ENCODE measurements at places on chromosomes 4 and X. TPM values are rescaled to one million over a fixed set of nuclear protein-coding genes. Genes with fewer than 3 reads are reported as not detected.

GRCh38 chr4:48255959-48256342 is 13.7 kb downstream of the TEC start:
- DNase-seq = no peak

- DNase-seq = no peak
Measured at GRCh38 chr4:82551734-82552133, 10.1 kb downstream of the TMEM150C start.

GRCh38 chr4:130705023-130705422 is 1609.1 kb downstream of the C4orf33 start:
- no peak for DNase-seq

DNA sequence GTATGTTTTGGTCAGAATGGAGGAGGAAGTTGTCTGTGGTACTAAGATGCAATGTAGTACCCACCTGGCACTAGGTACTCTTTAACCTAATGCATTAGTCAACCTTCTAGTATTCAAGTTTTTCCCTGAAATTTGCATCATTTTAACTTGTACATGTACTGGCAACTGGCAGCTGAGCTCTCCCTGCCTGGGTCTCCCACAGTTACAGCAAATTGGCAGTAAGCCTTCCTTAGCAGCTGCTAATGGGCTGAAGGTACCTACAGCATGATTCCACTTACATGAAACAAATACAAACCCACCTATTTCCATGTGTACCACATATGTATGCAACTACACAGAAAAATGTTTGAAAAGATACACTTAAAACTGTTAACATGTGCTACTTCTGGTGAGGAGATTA is 8.1 kb upstream of the KLHL2 start:
- no peak for DNase-seq

Gene PNMA6F
- 0.04 TPM for polyA plus RNA-seq

Gene NXF3
- polyA plus RNA-seq = 0.24 TPM

GRCh38 chr4:24032371-24032989 is 142.6 kb upstream of the PPARGC1A start:
- no peak for DNase-seq

Gene APLN
- polyA plus RNA-seq = 4.6 TPM

Gene RRH
- 0.18 TPM for polyA plus RNA-seq

DNA sequence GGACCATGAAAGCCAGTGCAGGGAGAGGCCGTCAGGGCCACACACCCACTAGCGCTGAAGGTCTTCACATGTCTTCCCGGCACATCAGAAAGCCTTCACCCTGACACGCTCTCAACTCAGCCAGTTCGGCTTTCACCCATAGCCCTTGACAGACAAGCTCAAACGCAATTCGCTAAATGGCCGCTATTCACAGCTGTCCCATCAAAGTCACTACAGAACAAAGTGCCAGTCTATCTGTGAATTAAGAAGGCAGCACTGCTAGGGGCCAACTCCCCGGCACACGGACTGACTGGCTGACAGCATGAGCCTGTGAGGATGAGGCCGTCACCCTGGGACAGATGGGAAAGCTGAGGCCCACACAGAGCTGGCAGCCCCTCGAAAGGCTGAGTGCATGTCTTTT is 45.7 kb downstream of the ACOX3 start:
- no peak for DNase-seq

Gene FGA
- polyA plus RNA-seq = 25.6 TPM

DNA sequence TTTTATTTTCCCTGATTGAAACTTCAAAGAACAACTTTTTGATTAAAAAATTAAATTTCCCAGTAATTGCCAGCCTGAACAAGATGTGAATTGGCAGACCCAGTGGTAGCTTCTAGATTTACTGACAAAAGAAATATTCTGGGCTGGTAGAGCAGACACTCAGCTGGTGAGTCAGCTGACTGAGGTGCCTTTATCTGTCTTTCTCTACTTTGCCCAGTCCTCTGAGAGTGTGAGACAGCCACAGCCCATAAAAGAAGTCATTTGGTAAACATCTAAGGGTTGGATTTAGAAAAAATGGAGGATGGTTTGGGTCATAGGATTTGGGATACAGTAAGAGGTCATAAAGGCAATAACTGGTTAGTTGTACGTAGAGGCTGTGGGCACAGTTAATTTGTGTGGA is 54.5 kb downstream of the CCSER1 start:
- DNase-seq = no peak

GRCh38 chr4:76569225-76569624 is 134.2 kb downstream of the SHROOM3 start:
- DNase-seq = no peak

GRCh38 chr4:1230971-1231636 is 17.8 kb downstream of the CTBP1 start:
- DNase-seq = no peak

- DNase-seq = no peak
Measured at GRCh38 chrX:107940095-107940494, 42.1 kb downstream of the TEX13B start.

DNA sequence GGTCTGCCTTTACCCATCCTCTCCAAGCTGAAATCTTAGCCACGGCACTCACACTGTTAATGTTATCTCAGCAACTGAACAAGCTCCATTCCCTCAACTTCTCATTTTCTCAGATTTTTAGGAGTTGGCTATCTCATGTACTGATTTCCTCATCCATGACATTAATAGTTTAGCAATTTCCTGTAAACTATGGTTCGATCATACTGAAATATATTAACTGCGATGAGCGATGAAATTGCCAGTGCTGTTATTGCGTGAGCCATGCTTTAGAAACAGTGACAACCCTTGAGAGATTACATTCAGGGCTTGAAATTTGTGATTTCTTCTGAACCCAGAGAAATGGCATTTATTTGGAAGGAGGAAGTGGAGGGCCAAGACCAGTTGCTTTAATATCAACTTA is 223.7 kb downstream of the GPAT3 start:
- no peak for DNase-seq

- no peak for DNase-seq
Measured at GRCh38 chrX:46298821-46299220, 246.4 kb downstream of the ZNF674 start.

Gene FAM53A
- 0.85 TPM for polyA plus RNA-seq

DNA sequence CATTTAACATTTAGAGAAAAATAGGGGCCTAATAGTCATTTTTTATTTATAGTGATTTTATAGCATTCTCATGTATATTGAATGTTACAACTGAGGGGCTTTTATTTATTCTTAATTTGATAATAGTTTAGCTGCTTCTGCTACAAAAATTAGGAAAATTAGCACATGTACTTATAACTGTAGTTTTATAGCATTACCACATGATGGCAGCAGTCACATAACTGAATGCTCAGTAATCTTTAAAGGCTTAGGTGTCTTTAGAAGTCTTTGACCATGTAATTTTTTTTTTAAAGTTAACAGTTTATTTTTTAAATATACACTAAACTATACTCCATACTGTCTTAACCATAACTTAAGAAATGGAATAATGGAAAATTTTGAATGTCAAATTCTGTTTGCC is 136.6 kb downstream of the STAG2 start:
- no peak for DNase-seq

DNA sequence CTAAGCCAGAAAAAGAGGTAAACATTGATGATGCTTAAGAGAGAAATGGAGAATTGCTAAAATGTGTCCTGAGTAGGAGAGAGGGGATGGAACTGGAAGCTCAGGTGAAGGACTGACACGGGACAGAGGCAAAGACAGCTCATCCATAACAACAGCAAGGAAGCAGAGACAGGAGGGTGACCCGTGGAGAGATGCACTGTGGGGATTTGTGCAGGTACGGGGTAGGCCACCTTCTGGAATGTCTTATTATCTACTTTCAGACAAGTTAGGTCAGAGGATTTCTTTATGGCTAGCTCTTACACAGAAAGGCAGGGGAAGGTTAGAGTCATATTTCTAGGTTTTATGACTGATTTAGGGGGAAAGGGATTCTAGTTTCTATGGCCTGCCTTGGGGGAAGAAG is 31.7 kb downstream of the RXFP1 start:
- DNase-seq = no peak

Gene FABP2
- polyA plus RNA-seq = not detected

Gene P2RY4
- polyA plus RNA-seq = 0.14 TPM

GRCh38 chrX:18649498-18649951 is 22.4 kb downstream of the RS1 start:
- no peak for DNase-seq

- no peak for DNase-seq
Measured at GRCh38 chr4:6627832-6628231, 12.7 kb upstream of the MRFAP1 start.

Gene PPEF1
- 1.3 TPM for polyA plus RNA-seq

GRCh38 chr4:105951198-105951597 is 55.9 kb downstream of the NPNT start:
- no peak for DNase-seq

- no peak for DNase-seq
Measured at GRCh38 chr4:74610491-74610890, 165.6 kb downstream of the AREG start.

GRCh38 chrX:35809781-35810180 is 11.6 kb downstream of the MAGEB16 start:
- DNase-seq = peak; percentile 1

- DNase-seq = no peak
Measured at GRCh38 chr4:101067383-101067782, 279.9 kb downstream of the PPP3CA start.

Gene RASGEF1B
- polyA plus RNA-seq = 24.4 TPM

Gene GC
- 0.40 TPM for polyA plus RNA-seq

GRCh38 chr4:151045907-151046306 is 30.8 kb upstream of the LRBA start:
- no peak for DNase-seq

DNA sequence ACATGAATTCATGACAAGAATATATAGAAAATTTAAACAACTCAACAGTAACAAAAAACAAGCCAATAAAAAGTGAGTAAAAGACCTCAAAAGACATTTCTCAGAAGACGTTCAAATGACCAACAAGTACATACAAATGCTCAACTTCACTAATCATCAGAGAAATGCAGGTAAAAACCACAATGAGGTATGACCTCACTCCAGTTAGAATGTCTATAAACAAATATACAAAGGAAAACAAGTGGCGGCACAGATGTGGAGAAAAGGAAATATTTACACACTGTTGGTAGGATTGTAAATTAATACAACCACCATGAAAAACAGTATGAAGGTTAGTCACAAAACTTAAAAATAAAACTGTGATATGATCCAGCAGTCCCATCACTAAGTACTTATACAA is 1033.1 kb downstream of the RAPGEF2 start:
- DNase-seq = no peak

DNA sequence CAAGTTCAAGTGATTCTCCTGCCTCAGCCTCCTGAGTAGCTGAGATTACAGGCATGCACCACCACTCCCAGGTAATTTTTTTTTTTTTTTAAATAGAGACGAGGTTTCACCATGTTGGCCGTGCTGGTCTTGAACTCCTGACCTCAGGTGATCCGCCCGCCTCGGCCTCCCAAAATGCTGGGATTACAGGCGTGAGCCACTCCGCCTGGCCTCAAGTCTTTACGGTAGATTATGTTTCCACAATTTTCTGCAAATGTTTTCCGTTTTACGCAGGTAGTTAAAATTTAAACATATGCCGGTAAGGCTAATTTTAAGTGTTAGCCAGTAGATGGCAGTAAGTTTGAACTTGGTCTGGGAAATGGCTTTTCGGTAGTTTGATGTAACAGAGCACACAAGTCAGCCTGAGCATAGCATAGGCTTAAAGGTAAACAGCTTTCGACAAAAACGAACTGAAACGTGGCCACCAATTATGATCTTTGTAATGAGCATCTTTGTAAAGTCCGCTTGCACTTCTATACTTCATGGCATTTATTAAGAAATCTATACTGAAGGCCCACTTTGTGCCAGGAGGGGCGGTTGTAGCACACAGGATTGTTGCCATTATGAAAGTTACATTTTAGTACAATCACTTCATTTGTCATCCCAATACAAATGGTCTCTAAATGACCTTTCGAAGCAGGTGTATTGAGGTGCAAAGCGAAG is 31.1 kb downstream of the CCKAR start:
- DNase-seq = peak; percentile 12

GRCh38 chr4:2297606-2298531 is 36.0 kb upstream of the MXD4 start:
- no peak for DNase-seq

DNA sequence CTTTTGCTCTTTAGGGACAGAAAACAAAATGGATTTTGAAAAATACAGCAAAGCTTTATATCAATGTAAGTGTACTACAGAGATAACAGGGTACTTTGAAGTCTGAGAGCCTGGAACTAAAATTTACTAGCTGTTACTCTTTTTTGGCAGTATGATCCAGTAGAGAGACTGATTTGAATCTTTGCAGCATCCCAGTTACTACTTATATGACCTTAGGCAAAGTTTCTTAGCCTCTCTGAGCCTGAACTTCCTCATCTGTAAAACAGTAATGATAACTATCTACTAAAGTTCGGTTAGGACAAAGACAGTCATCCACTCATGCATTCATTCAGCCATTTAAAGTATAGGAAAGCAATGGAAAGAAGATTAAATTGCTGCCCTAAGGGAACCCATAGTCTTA is 10.1 kb downstream of the BRWD3 start:
- no peak for DNase-seq

GRCh38 chrX:103362474-103362873 is 6.2 kb downstream of the TCEAL9 start:
- DNase-seq = no peak

DNA sequence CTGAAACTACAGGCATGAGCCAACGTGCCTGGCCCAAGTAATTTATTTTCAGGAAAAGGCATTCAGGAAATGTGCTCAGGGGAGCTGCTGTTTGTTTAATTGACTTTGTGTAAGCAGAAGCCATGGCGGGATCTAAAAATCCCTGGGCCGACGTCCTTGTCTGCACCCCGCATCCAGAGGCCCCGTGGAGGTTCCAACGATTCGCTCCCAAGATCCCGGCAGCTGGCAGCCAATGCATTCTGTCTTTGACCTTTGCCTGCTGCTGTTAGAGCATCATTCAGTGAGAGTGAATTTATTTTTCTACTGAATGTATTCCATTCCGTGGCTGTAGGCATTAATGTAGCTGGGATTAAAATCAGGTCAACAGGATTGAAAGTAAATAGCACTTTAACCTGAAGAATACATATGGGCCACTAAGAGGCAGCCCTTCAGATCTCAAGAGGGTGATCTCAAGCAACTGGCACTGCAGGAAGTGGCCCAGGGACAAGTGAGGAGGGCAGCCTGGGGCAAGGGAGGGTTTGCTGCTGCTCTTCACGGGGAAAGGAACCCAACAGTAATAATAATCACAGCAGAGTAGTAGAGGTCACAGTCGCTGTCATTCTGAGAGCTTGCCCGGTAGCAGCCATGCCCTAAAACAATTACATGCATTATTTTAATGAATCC is 75.2 kb downstream of the PSAPL1 start:
- no peak for DNase-seq

- no peak for DNase-seq
Measured at GRCh38 chr4:105967058-105967658, 71.9 kb downstream of the NPNT start.

Measured in left renal pelvis (tissue), 4 donors.